Stomach (tissue), 19 donors: ENCODE measurements at places on chromosomes 7 and 10. TPM values are rescaled to one million over a fixed set of nuclear protein-coding genes. Genes with fewer than 3 reads are reported as not detected.

The PANK1 gene
- polyA plus RNA-seq: 4.6 TPM

The SDK1 gene
- polyA plus RNA-seq: 1.9 TPM

The PTPN12 gene
- polyA plus RNA-seq: 35.6 TPM

The EPO gene
- polyA plus RNA-seq: not detected

The GIMAP7 gene
- 15.9 TPM for polyA plus RNA-seq

The CYP3A7 gene
- polyA plus RNA-seq: not detected

The RTKN2 gene
- polyA plus RNA-seq: 0.15 TPM

The INA gene
- polyA plus RNA-seq: 0.92 TPM

The CAMK2B gene
- 28.4 TPM for polyA plus RNA-seq

The PTF1A gene
- not detected for polyA plus RNA-seq

The PIP gene
- not detected for polyA plus RNA-seq

The CALHM3 gene
- polyA plus RNA-seq: not detected

The PHKG1 gene
- 1.0 TPM for polyA plus RNA-seq

The ANKRD22 gene
- 37.9 TPM for polyA plus RNA-seq

The GNGT1 gene
- not detected for polyA plus RNA-seq

The SORCS1 gene
- polyA plus RNA-seq: 0.78 TPM

The PBLD gene
- polyA plus RNA-seq: 35.0 TPM

The GRM8 gene
- polyA plus RNA-seq: not detected

The SPDYE11 gene
- polyA plus RNA-seq: not detected

The TAS2R39 gene
- polyA plus RNA-seq: not detected

The CYP3A5 gene
- 81.7 TPM for polyA plus RNA-seq

The ZNF479 gene
- not detected for polyA plus RNA-seq

The AGR2 gene
- 228 TPM for polyA plus RNA-seq

The ADGRA1 gene
- not detected for polyA plus RNA-seq

The PDGFA gene
- 36.0 TPM for polyA plus RNA-seq

The NUDT13 gene
- polyA plus RNA-seq: 5.8 TPM

The PARD3 gene
- 23.6 TPM for polyA plus RNA-seq

The CADPS2 gene
- polyA plus RNA-seq: 18.9 TPM

The FXYD4 gene
- 7.3 TPM for polyA plus RNA-seq

The TMEM236 gene
- not detected for polyA plus RNA-seq

The FBXL13 gene
- polyA plus RNA-seq: 0.80 TPM

The WNT8B gene
- polyA plus RNA-seq: not detected

The UNCX gene
- polyA plus RNA-seq: not detected

The RBP4 gene
- polyA plus RNA-seq: 20.5 TPM

The FRA10AC1 gene
- polyA plus RNA-seq: 6.0 TPM

The NEURL1 gene
- 2.7 TPM for polyA plus RNA-seq

The TAC1 gene
- 2.1 TPM for polyA plus RNA-seq

The PTPRN2 gene
- polyA plus RNA-seq: 10.8 TPM

The TACC2 gene
- polyA plus RNA-seq: 44.4 TPM

The UNC5B gene
- polyA plus RNA-seq: 2.0 TPM
